ENCODE measurements at places on chromosomes 3 and 15.

DNA sequence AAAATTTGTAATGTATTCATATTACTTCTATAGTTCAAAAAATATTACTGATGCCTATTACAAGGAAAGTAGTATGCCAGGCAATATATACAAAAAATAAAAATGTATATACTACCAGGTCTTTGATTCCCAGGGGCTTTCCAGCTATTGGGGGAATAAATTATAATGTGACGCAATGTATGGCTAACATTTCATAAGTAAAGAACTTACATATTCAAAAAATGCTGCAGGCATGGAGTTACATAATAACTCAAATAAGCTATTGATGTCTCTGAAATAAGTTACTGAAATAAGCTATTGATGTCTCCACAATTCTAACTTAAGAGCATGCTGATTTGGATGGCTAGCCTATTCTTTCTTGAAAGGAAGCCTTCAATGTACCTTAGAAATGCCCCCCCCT lies 30.2 kb downstream of the MCCC1 start:
- DNase-seq: no peak

DNA sequence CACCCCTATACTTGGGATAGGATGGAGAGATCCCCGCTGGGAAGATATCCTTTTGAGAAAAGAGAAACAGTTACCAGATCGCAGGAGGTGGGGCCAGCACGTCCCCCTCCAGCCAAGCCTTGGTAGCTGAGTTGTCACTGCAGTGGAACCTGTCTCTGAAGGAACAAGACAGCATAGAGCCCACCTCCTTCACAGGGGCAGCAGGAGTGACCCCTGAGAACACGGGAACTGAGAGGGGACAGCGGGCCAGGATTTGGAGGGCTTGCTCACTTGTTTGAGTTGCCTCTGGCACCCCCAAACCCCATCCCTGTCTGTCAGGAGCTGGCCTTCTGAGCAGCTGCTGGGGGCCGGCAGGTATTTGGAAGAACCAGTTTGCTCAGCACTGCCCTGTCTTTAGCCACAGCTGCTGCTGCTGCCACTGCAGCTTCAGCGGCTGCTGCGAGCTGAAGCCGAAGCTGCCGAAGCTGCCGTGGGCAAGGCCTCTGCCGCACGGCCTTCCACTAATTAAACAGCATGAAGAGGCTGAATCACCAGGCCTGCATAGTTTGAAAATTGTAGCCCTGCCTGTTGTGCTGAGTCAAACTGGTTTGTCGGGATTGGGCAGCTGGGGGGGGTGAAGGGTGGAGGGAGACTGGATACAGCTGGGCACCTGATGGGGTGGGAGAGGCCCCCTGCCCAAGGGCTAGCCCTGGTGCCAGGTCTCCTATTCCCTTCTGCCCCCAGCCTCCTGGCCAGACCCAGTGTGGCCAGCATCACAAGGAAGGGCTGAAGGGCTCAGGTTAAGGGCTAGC lies 4.0 kb downstream of the EPHB3 start:
- DNase-seq: no peak

DNA sequence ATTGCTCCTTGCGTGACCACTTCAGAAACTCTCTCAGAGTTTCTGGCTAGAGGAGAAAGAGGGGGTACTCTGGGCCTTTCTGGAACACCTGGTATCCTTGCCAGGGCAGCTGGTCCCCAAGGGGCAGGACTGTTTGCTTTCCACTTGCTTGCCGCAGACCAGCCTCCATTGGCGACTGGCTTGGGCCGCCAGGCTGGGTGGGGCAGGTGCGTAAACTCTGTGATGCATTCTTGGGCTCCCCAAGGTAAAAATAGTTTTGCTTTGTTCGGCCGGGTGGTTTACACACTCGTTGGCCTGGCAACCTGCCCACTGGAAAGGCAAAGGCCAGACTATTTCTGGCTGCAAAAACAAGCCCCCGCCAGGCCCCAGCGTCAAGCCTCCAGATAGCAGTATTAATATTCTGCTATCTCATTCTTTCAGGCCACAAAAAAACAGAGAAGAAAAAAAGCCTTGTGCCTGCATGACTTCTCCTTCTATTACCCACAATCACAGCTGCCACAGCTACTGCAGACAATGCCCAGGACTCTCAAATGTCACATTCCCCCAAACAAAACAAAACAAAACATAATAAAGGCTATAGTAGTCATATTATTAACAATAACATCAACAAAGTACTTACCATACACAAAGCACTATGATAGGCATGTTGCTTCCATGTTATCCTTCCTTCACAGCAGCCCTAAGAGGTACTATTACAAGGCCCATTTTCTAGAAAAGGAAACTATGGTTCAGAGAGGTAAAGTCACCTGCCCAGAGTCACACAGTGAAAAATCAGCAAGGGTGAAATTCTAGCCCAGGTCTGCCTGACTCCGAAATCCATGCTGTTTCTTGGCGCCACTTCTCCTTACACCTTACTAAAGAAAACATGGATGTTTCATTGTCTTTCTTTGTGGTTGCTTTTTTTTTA lies 14.0 kb upstream of the SSUH2 start:
- DNase-seq: peak; percentile 90

GRCh38 chr3:23209103-23209502 lies 6.0 kb downstream of the UBE2E2 start:
- DNase-seq: no peak
